A172 (cell line): ENCODE measurements at places on chromosomes 6 and 20.

- DNase-seq: no peak
These were observed 136.0 kb downstream of the EDN1 start for GRCh38 chr6:12426121-12426520.

GRCh38 chr6:151701911-151702562 lies 105.4 kb upstream of the ESR1 start:
- DNase-seq: no peak

- DNase-seq: no peak
These were observed 218.8 kb downstream of the TAF4 start for GRCh38 chr20:61846741-61847419.

DNA sequence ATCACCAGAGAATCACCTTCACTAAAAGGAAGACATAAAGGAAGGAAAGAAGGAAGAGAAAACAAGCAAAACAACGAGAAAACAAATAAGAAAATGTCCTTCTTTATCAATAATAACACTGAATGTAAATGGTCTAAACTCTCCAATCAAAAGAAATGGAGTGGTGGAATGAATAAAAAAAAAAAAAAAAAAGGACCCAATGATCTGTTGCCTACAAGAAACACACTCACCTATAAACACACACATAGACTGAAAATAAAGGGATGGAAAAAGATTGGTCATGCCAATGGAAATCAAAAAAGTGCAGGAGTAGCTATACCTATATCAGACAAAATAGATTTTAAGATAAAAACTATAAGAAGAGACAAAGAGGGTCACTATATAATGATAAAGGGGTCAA lies 30.2 kb upstream of the HLA-E start:
- no peak for DNase-seq

GRCh38 chr20:45408646-45409213 lies 641 bp downstream of the DBNDD2 start:
- no peak for DNase-seq

DNA sequence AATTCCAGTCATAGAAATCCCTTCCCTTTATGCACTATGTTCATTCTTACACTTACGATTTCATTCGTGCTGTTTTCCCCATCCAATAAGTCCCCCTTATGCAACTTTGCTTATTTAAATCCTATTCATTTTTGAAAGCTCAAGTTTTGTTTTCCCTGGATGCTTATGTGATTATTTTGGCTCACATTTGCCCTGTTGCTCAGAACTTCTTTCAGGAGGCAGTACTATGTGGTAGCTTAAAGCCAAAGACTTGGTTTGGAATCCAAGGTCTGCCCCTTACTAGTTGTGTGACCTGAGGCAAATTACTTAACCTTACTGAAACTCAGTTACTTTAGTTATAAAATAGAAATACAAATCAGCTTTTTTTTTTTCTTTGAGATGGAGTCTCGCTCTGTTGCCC lies 59.6 kb downstream of the MOXD1 start:
- no peak for DNase-seq

DNA sequence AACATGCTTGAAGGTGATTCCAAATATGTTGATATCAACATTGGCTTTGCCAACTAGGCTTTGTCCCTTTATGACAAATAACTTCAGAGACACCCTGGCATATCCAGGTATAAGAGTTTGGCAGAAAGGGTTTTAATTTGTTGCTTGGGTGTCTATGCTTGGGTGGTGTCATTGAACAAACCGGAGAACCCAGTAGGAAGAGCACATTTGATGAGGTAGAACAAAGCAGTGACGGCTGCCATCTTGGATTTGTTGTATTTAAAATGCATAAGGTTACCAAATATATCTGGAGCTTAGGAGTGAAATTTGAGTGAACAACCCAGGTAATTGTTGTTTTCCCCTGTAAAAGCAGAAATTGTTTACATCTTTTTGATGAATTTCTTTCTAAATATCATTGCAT lies 503.7 kb upstream of the JARID2 start:
- DNase-seq: no peak

DNA sequence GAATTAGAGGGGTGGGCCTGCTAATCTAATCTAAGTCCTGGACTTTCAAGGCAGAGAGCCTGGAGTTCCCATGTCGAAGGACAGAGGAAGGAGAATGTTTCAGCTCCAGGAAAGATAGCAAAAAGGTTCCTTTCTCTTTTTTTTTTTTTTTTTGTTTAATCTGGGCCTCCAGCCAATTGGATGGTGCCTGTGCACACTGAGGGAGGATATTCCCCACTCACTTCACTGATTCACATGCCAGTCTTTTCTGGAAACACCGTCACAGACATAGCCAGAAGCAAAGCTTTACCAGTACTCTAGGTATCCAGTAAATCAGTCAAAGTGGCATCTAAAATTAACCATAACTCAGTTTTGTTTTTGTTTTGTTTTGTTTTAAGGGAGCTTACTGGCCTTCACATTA lies 721.1 kb downstream of the TENT5A start:
- no peak for DNase-seq

DNA sequence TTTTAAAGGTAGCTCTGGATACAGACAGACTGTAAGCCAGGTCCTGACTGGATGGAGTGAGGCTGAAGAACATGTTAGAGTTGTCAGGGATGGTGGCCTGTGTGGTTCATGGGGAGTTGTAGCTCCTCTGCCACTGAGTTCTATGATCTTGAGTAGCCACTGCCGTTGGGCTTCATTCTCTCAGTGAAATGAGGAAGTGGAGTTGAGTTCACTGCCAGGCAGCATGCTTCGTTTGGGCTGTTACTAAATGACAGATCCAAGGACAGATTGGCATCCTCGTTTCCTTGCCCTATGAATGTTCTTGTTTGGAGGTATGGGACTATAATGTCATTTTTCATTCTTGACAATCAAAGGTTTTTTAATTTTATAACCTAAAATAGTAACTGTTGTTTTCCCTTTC lies 37.2 kb downstream of the SCAND1 start:
- DNase-seq: no peak

GRCh38 chr6:27214126-27214601 lies 33.3 kb upstream of the PRSS16 start:
- DNase-seq: no peak

DNA sequence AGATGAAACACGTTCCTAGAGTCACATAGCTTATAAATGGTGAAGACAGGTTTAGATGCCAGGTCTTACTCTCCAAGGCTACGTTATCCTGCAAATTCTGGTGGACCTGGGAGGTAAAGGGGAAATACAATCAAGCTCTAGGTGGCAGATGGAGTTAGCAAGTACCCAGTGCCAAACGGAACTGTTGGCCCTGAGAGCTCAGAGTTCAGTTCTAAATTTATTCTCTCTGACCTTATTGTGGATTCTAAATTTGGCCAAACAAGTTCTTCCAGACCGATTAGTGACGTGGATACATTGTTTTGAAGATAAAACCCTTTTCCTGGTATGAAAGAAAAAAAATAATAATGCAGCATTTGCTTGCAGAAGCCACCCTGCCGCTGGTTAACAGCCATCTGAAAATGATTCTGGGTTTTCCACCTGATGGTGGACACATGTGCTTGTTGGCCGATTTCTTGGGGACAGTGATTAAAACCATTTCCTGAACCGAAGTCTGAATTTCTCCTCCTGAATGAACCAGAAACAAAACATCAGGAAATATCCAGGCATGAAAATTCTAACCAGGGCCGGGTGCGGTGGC lies 32.5 kb downstream of the RIPOR3 start:
- DNase-seq: no peak

- no peak for DNase-seq
These were observed 7.8 kb downstream of the TCF15 start for GRCh38 chr20:602111-602970.

DNA sequence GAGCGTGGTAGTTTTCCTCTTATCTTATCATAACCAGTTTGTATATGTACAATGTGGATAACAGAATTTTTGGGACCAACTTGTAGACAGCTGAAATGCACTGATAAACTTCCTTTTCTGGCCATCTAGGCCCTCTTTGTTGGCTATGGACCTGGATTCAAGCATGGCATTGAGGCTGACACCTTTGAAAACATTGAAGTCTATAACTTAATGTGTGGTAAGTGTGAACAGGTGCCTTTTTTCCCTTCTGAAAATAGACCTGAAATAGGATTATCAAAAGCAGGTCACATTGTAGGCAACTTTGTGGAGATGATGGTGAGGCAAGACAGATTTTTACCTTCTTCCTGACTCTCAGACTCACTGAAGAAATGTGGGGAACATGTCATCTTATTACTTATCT lies 67.8 kb downstream of the ENPP1 start:
- no peak for DNase-seq
